Epithelial cell of proximal tubule (primary cell): ENCODE measurements at places on chromosomes 5 and 9. TPM values are rescaled to one million over a fixed set of nuclear protein-coding genes. Genes with fewer than 3 reads are reported as not detected.

HINT1 gene
- total RNA-seq = 333 and 354 TPM in 2 replicates

ETF1 gene
- total RNA-seq = 65.1 and 125 TPM in 2 replicates

NTMT1 gene
- 37.9 and 104 TPM in 2 replicates for total RNA-seq

GHR gene
- total RNA-seq = 0.07 and 0.17 TPM in 2 replicates

RALGPS1 gene
- total RNA-seq = 2.6 and 4.0 TPM in 2 replicates

FRMD3 gene
- 1.4 and 2.4 TPM in 2 replicates for total RNA-seq
